Left renal cortex interstitium (tissue), 4 donors: ENCODE measurements at places on chromosomes 11 and 22. TPM values are rescaled to one million over a fixed set of nuclear protein-coding genes. Genes with fewer than 3 reads are reported as not detected.

The CASTOR1 gene
- 15.9 TPM for polyA plus RNA-seq

The DDX6 gene
- 121 TPM for polyA plus RNA-seq

The FAM83F gene
- polyA plus RNA-seq, result 3.0 TPM

GRCh38 chr11:109208121-109208520, 213.9 kb upstream of the C11orf87 start:
- no peak for DNase-seq

GRCh38 chr22:20551805-20552442, 44.5 kb downstream of the MED15 start:
- no peak for DNase-seq

DNA sequence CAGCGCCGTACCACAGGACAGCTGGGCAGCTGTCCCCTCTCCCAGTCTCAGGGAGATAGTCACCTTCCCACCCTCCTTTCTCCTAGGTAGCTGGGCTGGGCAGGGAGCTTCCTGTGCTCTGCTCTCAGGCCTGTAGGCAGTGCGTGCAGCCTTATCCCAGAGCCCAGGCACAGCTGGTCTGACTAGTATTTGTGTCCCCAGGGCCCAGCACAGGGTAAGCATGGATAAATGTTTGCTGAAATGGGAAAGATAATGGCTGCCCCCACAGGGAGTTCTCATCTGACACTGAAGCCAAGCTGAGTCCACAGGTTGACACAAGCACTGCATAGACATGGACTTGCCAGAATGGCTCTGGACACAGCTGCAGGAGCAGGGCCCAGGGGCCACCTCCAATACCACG, 9.8 kb downstream of the SLC15A3 start:
- DNase-seq, result no peak

DNA sequence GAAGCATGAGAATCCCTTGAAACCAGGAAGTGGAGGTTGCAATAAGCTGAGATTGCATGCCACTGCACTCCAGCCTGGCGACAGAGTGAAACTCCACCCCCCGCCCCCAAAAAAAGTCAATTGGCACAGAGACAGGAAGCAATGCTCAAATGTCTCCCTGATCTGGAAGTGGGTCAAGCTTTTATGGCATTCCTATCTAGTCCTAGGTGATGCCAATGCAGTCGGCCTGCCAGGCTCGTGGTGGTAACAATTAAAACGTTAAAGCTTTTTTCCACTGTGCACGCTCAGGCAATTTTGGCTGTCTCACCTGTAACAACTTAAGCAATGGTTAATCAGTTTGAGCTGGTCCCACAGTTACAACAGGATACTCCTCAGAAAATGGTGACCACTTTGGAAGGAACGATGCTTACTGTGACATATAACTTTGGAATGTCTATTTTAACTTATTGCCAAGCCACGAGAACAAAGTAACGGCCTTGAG, 18.9 kb upstream of the PISD start:
- DNase-seq, result no peak

- no peak for DNase-seq
Observed at GRCh38 chr11:95442531-95443050, 211.6 kb upstream of the SESN3 start.

DNA sequence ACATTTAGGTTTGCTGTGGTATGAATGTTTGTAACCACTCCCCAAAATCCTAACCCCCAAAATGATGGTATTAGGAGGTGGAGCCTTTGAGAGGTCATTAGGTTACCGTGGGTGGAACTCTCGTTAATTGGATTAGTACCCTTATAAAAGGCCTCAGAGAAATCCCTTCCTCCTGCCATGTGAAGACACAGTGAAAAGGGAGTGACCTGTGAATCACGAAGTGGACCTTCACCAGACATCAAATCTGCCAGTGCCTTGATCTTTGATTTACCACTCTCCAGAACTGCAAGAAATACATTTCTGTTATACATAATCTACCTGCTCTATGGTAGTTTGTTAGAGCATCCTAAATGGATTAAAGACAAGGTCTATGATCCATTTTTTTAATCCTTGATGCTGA, 12.6 kb upstream of the PICALM start:
- no peak for DNase-seq

DNA sequence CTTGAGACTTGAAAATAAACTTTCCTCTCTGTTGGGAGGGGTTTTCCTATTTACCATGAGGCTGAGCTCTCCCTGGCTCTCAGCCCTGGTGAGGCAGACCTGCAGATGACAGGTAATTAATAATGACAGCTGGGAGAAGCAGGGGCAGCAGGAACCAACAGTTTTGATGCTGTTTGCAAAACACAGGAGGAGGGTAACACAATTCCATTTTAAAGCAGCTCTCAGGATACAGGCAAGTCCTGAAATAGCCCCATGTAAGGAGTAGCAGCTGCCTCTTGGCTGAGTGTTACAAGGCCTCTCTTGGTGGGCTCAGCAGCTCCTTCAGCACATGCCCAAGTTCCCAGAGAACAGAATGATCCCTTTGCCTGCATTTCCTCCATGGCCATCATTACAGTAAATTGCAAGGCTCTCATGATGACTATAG, 13.3 kb downstream of the PARVA start:
- DNase-seq, result no peak

GRCh38 chr11:3188496-3189195, 23.5 kb upstream of the OSBPL5 start:
- DNase-seq, result no peak

DNA sequence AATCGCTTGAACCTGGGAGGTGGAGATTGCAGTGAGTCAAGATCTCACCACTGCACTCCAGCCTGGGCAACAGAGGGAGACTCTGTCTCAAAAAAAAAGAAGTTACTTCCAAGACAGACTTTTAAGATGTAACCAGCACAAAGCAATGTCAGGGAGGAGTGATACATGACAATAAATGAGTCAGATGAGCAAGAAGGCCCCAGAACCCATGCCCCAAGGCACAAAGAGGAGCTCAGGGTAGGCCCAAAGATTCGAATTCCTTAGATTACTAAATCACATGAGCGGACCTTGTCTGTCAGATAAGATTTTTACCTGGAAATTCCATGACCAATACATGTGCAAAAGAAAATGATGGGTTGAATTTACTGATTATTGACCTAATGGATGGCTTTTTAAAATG, 10.5 kb upstream of the JHY start:
- DNase-seq, result no peak

DNA sequence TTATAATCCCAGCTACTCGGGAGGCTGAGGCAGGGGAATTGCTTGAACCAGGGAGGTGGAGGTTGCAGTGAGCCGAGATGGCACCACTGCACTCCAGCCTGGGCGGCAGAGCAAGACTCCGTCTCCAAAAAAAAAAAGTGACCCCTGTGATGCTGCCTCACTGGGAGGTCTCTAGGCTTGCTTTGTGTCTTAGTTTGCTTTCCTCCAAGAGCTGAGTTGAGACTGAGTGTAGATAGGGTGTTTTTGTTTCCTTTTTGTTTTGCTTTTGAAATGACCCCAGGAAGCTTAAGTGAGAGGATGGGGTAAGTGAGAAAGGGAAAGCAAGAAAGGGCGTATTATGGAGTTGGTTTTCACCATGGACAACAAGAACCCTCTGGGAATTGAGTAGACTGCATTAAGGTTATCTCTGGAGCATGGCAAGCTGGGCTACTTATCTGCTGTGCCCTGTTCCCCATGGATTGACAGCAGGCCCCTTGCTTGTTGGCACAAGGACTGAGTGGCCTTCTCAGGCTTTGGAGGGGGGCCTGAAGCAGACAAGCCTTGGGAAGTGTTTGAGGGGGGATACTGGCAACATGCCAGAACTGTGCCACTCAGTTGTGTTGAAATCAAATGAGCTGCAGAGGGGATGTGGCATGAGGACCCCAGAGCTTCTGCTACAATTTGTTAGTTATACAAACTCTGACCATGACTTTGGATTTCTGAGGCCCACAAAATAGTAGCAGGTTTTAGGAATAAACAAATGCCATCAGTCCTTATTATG, 300.6 kb upstream of the C11orf87 start:
- DNase-seq, result no peak

DNA sequence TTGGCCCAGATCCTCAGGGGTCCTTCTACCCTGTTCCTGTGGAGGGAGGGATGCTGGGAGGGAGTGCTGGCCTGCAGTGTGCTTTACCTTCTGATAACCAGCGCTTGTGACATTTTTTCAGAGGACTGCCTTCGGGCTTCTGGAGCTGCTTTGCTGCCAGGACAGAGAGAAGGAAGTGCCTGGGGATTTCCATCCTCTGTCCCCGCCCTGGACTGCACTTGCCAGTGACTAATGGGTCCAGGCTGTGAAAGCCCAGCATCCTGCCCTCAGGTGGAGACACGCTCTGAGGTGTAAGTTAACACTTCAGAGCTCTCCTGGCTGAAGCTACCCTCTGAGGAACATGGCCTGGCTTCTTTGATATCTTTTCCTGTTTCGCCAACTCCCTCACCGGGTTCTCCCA, 158.7 kb upstream of the SYT13 start:
- DNase-seq, result no peak
